ENCODE measurements at places on chromosomes 6 and 20. TPM values are rescaled to one million over a fixed set of nuclear protein-coding genes. Genes with fewer than 3 reads are reported as not detected.

Gene GSTA2
- polyA plus RNA-seq = 24.3 TPM

Gene TMEM239
- not detected for polyA plus RNA-seq

Gene GPR63
- polyA plus RNA-seq = 0.27 TPM

Gene FGD2
- 11.6 TPM for polyA plus RNA-seq

Gene KHDC1
- 2.5 TPM for polyA plus RNA-seq

Data from small intestine (tissue), 16 donors.